ENCODE measurements at places on chromosomes 4 and X. TPM values are rescaled to one million over a fixed set of nuclear protein-coding genes. Genes with fewer than 3 reads are reported as not detected.

DNA sequence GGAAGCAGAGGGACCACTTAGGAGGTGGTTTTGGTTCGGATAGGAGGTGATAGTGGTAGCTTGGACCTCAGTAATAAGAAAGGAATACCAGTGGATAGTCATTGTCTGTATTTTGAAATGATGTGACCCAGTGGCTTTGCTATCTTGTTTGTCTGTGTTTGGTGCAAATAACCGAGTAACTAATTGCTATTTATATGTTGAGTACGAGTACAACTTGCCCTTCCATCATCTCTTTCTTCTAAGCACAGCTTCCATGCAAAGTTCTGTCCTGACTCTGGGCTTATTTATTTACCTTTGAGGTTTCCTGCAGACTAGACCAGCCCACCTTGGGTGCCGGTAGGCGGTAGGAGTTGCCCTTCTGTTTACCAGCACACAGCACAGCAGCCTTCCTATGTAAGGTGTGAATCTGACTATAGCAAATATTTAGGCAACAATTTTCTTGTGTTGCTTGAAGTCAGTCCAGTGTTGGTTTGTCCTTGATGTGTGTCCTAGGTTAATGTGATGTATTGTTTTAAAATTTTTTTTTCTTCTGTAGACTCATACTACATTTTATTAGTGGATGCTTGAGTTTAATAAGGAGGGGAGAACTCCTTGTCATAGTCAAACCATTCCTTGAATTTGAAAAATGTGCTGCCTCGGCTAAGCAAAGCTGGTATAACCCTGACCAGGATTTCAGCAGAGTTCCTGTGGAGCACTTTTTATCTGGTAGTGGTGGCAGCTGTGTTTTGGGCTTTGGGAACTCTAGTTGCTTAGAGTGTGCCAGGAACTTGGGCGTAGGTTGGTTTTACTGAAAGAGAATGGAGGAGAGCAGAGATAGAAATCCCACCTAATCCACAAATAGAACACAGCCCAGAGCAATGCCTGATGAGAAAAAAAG lies 21.9 kb downstream of the PTTG2 start:
- H3K4me1 ChIP-seq, result peaks cover 12% of the 10 kb centered on the region
- peaks cover 3% of the 10 kb centered on the region for H3K36me3 ChIP-seq
- H3K4me3 ChIP-seq, result no peak overlapping the region

DNA sequence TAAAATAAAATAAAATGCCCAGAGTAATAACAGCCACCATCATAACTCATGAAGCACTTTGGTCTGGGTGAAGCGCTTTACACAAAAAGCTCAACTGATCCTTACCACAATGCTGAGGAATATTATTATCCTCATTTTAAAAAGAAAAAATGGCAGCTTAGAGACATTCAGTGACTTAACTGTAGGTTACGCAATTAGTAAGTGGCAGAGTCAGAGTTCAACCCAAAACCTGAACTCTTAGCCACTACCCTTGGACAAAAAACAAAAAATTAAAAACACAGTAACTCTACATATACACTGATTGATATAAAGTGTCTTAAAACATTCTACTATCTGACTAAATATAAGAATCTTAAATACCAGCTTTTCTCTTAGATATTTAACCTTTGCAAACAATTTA lies 34.9 kb downstream of the MAOB start:
- H3K4me1 ChIP-seq, result no peaks in the 10 kb centered on the region
- no peak overlapping the region for H3K4me3 ChIP-seq
- no peak for DNase-seq
- H3K36me3 ChIP-seq, result no peaks in the 10 kb centered on the region
- H3K27ac ChIP-seq, result no peak overlapping the region
- no peaks in the 10 kb centered on the region for H3K27me3 ChIP-seq

Gene RAB9B
- total RNA-seq, result 0.11 TPM

Gene HEPH
- total RNA-seq, result not detected

DNA sequence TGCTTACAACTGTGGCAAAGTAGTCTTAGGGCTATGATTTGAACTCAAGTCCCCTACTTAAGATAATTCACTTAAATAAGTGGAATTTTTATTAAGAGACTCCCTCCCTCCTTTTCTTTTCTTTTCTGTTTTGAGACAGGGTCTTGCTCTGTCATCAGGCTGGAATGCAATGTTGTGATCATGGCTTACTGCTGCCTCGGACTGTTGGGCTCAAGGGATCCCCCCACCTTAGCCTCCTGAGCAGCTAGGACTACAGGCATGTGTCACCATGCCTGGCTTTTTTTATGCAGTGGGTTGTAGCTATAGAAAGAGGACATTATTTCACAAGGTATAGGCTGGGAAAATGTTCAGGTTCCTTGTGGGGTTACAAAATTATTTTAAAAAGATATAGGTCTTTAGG lies 19.2 kb downstream of the DIAPH2 start:
- H3K36me3 ChIP-seq, result no peaks in the 10 kb centered on the region
- no peaks in the 10 kb centered on the region for H3K27me3 ChIP-seq
- no peak for DNase-seq
- no peak overlapping the region for H3K27ac ChIP-seq
- no peak overlapping the region for H3K4me3 ChIP-seq
- H3K4me1 ChIP-seq, result no peaks in the 10 kb centered on the region

DNA sequence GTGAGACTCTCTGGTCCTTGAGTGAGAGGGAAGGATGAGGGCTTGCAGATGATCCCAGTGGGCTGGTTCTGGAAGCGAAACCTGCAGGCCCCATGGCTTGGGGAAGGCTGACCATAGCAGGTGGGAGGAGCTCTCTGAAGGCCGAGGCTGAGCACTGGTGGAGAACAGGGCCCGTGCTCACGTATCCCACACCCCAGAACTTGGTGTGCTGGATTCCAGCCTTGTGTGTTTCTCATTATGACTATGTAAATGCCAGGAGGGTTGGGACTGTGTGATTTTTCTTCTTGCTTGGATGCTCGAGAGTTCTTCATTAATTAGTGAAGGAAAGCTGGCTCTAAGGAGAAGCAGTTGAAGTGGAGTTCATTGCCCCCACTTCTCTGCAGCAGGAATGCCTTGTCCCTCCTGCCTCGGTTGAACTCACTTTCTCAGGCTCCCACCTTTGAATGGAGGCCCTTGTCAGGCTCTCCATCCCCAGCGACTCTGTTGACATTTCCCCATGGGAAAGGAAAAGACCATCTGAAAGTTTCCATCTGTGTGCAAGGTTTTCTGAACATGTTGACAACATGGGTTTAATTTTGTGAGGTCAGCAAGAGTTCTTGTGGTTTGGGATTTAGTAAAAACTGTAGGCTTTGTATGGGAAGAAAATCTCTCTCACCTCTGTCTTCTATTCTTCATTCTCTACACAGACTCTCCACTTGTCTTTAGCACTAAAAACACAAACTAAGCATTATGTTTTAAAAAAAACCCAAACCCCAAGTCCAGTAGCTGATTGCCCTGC lies 57.7 kb downstream of the TBL1X start:
- H3K27ac ChIP-seq, result no peak overlapping the region
- H3K4me3 ChIP-seq, result no peak overlapping the region
- H3K27me3 ChIP-seq, result no peaks in the 10 kb centered on the region
- peaks cover 2% of the 10 kb centered on the region for H3K36me3 ChIP-seq

- H3K27me3 ChIP-seq, result no peaks in the 10 kb centered on the region
- peaks cover 97% of the 10 kb centered on the region for H3K36me3 ChIP-seq
- no peak overlapping the region for H3K27ac ChIP-seq
- DNase-seq, result no peak
- no peaks in the 10 kb centered on the region for H3K4me1 ChIP-seq
These were observed 28.9 kb downstream of the OFD1 start for GRCh38 chrX:13763489-13763888.

Gene NDNF
- total RNA-seq, result not detected

DNA sequence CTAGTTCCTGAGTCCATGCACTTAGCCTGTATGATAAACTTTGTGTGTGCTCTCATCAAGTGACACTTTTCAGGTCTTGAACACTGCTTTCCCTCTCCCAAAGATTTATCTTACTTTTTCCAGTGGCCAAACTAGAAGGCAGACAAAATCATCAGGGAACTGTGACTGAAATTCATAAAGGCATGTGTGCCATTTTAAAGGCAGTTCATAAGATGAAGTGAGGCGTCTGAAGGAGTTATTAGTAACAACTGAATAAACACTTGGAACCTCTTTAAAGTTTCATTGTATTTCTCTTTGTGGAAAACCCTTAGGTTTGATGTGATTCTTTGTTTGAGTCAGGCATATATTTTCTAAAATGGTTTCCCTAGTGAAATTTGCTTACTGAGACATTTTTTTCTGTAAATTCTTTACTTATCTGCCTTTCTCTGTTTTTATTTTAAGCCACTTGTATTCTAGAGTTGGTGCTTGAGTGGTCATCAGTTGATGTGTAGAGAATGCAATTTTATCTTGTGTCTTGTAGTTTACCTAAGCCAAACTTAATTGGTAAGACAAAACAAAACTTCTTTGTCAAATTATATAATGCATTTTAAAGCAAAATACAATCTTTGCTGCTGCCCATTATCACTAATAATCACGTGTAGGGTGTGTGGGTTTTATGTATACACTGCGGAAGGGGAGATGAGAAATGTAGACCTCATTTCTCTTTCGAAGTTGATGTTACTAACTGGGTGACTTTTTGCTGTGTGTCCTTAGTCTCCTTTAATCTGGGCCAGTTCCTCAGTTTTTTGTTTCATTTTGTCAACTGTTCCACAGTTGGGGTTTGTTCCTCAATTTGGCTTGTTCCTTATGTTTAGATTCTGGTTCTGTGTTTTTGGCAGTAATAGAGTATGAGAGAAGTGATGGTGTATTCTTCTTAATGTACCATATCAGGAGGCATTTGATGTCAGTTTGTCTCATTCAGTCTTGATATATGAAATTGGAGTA lies 56.8 kb downstream of the RBPJ start:
- H3K27me3 ChIP-seq, result no peaks in the 10 kb centered on the region
- DNase-seq, result no peak
